ENCODE measurements at places on chromosomes 7 and 10.

DNA sequence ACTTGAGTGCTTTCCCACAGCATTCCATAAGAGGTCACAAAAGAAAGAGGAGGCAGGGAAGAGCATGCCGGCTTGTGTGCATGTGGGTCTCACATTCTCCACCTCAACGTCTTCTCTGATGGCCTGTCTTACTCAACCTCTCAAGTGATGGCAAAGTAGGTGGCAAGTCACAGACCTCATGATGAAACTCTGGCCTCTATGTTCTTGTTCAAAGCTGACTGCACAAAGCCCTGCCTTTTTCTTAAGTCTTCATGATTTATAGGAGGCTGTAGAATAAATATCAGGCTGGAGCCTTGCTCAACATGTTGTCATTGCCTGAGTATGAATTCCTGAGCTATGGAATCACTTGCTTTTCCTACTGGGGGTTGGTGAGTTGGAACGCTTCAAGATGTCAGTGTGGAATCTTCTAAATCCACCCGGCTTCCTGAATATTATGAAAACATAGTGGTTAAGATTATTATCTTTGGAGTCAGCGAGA is 213.6 kb upstream of the INHBA start:
- DNase-seq: peak; percentile 16

GRCh38 chr10:112949143-112949823 is 764 bp upstream of the TCF7L2 start:
- DNase-seq: no peak

- DNase-seq: no peak
Observed at GRCh38 chr10:79232864-79233263, 114.4 kb upstream of the PPIF start.

DNA sequence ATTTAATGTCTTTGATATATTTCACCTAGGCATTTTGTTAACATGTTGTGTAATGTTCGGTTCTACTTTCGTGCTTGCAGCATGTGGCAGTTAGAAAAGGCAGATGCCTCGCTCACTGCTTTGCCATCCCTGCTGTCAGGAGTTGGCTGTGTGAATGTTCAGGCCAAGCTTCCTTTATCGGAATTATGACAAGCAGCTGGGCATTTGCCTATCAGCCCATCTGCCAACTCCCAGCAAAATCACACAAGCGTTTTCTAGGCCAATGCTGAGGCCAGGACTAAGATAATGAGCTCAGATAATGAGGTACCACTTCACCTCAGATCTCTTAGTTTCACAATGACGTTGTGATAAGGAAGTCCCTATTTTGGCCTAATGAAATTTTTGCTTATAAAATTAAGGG is 212.7 kb upstream of the FAM3C start:
- no peak for DNase-seq

DNA sequence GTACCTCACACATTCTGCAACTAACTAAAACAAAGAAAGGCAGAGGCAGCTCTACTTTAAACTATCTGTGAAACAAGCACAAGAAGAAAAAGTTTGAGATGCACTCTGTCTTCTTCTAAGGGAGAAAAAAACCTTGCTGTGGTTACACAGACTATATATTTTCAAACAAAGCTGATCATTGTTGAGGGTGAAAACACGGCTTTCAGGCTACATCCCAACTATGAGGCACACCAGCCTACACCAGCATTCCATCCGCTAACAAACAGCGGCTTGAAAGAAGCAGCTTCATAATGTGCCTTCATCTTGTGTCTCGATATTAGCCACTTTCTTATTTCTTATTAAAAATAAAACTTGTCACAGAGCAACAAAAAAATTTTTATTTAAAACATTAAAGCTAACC is 79.1 kb downstream of the USP6NL start:
- DNase-seq: no peak

DNA sequence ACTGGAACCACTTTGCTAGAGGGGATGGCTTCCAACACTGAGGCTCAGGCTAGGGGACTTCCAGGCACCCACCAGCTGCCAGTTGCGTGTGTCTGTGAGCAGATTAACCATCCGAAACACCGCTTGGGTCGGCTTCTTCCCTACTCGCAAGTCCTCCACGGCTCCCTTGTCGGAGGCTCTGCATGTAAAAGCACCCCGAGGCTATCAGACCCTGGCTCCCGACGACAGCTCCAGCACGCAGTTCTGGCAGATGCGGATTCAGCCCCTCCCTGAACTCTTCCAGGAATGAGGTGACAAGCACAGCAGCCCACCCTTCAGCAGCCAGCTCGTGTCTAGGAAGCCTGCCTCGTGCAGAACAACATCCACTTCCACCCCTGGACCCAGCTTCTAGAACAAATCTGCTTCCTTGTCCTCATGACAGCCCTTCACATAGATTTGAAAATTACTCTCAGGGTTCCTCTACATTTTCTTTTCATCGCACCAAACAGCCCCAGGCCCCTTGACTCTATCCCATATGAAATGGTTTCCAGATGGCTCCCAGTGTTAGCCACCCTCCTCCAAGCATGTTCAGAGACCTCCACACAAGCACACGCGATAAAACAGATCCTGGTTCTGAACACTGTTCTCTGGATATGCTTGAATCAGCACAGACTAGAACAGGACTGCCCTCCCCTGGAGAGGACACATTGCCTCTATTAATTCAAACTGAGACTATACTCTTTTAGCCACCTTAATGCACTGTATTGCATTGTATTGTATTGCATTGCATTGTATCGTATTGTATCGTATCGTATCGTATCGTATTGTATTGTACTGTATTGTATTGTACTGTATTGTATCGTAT is 44.6 kb downstream of the SLIT1 start:
- DNase-seq: no peak

DNA sequence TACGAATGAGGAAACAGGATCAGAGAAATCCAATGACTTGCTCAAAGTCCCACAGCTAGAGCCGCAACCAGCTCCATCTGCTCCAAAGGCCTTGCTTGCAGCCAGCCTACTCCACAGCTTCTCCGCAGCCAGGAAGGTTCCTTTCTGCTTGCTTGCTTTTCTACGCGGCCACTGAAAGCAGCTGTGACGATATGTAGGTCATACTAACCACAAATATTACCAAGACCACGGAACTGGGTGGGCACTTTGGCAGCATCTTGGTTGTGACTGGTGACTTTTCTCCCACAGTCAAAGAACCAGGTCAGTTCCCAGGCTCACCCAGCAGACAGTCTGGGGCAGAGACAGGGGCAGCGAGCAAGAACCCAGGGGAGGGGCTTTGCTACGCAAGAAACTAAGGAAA is 86.4 kb downstream of the FAM53B start:
- DNase-seq: no peak

DNA sequence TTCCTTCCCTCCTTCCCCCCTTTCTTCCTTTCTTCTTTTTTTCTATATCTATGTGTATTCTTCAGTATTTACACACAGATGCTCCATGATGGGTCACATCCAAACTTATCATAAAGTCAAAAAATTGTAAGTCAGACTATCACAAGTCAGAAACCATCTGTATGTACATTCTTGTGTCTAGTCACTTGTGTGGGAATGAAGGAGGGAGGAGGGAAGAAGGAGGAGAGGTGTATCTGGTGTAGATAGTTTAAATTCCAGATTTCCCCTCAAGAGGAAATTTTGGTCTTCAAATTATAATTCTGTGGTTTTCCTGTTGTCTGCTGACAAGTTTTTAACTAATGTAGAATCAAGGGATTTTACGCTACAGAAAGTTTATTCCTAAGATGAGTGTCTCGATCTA is 287.2 kb downstream of the ETV1 start:
- no peak for DNase-seq

- DNase-seq: no peak
Observed at GRCh38 chr10:2949948-2950354, 117.4 kb upstream of the PFKP start.

DNA sequence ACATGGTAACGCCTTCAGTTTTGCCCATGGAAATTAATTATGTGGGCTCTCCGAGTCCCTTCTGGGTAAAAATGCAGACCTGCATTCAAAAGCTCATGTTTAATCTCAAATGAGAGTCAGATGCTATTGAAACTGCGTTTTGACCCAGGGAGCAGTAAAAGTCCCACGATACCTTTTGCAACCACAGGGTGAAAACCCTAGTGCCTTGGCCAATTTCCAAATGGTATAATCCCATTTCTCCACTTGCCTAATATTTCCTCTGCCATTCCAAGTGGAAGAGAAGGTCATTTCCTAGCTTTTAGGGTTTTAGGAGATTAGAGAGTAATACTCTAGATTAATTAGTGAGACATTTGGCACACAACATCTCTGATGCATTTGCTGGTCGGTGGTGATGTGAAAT is 132.5 kb downstream of the NRP1 start:
- no peak for DNase-seq

DNA sequence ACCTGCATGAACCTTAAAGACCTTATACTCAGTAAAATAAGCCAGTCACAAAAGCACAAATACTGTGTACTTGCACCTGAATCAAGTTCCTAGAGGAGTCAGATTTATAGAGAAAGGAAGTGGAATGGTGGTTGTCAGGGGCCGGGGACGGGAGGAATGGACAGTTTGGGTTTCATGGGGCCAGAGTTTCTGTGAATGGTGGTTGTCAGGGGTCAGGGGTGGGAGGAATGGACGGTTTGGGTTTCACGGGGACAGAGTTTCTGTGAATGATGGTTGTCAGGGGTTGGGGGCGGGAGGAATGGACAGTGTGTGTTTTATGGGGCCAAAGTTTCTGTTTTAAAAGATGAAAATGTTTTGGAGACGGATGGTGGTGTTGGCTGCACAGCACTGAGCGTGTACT is 260.0 kb upstream of the MKI67 start:
- peak; percentile 68 for DNase-seq

DNA sequence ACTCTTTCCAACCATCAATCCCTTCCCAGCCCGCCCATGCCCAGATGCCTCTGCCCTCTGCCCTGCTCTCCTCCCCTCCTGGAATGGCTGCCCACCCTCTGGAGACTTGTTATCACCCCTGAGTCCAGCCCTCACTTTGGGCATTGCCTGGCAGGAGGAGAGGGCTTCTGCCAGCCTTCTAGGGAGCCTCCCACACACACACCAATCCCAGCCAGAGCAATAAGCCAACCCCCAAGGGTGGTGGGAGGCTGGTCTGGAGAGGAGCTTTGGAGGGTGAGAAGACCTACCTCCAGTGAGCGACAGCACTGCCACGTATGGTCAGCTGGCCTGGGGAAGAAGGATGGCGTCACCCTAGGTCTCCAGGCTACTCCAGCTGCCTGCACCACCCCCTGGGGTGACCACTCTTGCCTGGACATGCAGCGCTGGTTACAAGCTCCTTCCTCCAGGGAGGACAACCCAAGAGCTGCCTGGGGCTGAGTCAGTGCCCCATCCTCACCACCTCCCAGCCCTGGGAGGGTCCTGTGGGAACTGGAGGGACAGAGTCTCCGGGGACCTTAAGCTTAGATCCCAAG is 8.4 kb downstream of the C10orf105 start:
- DNase-seq: no peak

DNA sequence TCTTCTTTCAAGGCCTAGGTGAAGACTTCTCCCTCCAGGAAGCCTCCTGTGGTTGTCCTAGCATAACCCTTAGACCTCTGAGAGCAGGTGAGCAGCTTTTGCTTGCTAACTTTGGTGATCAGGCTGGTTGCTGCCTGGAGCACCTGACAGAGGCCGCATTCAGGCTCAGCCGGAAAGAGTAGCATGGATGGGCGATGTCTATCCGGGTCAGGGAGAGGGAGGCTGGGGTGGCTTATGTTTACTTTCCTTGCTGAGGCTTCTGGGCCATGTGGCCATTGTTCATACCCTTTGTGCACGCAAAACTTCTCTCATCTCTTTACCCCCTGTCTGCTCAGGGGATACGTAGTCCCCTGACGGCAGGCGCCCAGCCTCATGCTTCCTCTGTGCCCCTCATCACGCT is 27.4 kb upstream of the PCBD1 start:
- no peak for DNase-seq

DNA sequence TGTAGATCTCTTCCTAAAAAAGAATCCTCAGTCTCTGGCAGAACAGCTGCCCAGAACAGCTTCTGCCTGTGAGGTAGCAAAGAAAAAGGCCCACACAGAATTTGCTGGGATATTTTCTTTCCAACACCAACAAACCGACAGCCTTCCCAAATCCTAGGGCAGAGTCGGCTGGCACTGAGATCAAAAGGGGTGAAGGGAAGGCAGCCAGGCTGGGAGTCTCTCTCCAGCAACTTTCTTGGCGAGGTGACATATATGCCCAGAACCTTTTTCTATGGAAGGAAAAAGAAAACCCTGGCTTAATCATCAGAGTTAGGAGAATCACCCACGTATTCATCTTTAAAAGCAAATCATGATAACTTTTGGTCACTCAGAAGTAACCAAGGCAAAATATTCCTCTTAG is 279.6 kb downstream of the DNAJB6 start:
- DNase-seq: no peak

DNA sequence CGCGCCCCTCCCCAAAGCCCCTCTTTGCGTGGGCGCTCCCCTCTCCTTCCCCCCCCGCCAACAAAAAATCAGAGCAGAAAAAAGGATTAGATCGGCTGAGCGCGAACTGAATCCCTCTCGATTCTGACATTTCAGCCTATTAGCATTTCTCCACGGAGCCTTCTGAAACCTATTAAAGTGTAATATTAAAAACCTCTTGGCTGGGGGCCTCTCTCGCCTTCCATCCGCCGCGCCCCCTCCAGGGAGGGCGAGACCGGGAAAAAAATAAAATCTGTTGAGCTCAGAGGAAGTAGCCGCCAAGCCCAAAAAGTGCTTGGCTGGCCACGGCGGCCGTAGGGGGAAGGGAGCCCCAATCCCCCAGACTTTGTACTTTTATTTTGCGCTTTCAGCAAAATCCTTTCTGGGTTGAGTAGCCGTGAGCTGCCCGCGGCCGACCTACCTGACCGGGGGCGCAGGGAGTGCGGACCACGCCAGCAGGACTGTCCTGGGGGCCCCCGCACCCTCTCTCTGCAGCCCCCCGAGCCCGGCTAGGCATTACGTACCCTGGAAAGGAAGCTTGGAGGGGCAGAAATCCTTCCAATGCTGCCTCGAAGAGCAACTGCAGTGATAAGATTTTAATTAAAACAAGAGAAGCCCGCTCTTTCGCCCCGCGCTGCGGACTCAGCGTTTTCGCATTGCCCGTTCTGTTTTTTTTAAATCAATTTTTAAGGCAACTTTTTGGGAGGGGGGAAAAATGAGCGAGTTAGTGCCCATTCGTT is 1.3 kb upstream of the TNRC18 start:
- no peak for DNase-seq

- no peak for DNase-seq
Observed at GRCh38 chr7:128247640-128248194, 6.6 kb downstream of the LEP start.
